GM23248 (cell line): ENCODE measurements at places on chromosomes 1 and 21. TPM values are rescaled to one million over a fixed set of nuclear protein-coding genes. Genes with fewer than 3 reads are reported as not detected.

TMEM63A gene
- 9.7 and 11.9 TPM in 2 replicates for total RNA-seq

RGS13 gene
- not detected in 2 replicates for total RNA-seq

CD1B gene
- not detected in 2 replicates for total RNA-seq

PSMG1 gene
- total RNA-seq = 40.7 and 64.7 TPM in 2 replicates
